ENCODE measurements at places on chromosomes 5 and 9.

DNA sequence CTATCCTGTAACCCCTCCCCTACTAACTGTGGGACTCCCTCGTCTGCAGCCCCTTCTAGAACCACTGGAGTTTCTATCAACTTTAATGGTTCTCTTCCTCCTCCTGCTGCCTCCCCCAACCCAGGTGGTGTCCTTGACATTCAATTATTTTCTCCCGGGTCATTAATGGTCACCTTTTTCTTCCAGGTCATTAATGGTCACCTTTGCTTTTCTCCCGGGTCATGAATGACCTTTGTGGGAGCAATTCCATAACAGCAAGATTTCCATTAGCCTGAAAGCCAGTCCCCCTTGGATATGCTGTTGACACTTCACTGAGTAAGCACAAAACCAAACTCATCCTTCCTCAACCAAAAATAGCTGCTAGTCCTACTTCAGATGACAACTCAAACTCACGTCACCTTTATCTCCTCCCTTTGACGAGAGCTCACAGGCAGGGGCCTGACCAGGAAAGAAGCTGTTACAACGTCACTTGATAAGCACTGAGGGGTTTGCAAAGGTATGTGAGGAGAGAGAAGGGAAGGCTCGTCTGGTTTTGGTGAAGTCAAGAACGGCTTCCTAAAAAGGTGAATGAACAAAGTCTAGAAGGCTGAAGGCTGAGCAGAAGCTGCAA, 10.9 kb downstream of the CCDC127 start:
- no peak for DNase-seq

DNA sequence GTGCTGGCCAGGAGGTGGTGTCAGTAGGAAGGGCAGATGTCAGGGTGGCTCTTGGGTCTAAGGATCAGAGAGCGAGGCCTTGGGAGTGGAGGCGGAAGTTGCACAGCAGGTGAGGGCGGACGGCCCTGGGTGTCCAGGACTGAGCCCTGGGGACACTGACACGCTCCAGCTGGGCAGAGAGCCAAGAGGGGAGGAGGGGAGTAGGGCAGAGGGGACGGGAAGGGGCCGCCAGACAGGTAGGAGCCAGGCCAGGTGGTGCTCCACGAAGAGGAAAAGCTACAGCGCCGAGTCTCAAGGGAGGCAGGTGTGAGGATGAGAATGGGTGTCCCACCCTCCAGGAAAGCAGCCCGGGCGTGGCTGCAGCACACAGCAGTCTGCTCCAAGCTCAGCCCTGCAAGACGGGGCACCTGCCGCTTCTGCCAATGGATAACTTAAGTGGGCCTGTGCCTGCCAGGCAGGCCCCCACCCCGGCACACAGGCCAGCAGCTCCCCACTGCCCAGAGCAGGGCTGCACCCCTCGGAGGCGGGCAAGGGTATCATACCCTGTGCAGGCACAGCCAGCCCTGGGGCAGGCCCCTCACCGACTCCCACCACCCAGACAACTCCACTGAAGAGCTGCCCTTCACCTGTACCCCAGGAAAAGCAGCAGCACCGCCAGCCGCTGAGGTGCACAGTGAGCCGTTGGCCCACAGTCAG, 4.9 kb downstream of the TPRN start:
- no peak for DNase-seq

GRCh38 chr5:33999978-34000377, 7.9 kb downstream of the AMACR start:
- no peak for DNase-seq

GRCh38 chr9:29968831-29969230, 2395.6 kb upstream of the C9orf72 start:
- no peak for DNase-seq

- no peak for DNase-seq
Measured at GRCh38 chr5:57007344-57007743, 55.4 kb upstream of the MIER3 start.

DNA sequence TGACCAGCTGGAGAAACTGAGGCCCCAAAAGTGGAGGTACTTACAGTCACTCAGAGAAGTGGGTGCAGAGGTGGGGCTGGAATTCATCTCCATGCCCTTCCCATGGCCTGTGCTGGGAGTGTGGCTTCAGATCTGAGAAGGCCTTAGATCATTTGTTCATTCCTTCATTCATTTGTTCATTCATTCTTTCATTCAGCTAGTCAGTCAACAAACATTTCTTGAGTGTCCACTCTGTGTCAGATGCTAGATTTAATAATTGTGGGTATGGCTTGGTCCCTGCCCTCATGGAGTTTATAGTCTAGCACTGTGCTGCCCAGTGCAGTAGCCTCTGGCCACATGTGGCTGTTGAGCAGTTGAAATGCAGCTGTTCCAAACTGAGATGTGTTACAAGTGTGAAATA, 19.0 kb upstream of the CRB2 start:
- no peak for DNase-seq

DNA sequence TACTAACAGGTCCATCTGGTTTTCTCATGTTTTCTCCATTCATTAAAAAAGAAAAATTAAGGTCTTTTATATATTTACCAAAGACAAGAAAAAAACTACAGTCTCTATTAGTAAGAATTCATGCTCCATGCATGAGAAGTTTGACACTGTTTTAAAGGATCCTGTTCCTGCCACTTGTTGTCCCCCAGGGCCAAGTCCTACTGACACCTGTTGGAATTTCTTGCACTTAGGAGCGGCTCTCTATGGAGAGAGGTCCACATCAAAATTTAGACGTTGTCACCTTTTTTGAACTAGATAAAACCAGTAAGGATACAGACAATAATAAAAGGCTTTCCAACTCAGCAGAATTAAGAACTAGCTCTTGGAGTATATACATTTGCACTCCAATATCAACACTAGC, 42.3 kb downstream of the PWWP2A start:
- no peak for DNase-seq

Measured in cortex of kidney (tissue), 1 donor.